Right atrium auricular region (tissue), 2 donors: ENCODE measurements at places on chromosomes 11 and 22. TPM values are rescaled to one million over a fixed set of nuclear protein-coding genes. Genes with fewer than 3 reads are reported as not detected.

DNA sequence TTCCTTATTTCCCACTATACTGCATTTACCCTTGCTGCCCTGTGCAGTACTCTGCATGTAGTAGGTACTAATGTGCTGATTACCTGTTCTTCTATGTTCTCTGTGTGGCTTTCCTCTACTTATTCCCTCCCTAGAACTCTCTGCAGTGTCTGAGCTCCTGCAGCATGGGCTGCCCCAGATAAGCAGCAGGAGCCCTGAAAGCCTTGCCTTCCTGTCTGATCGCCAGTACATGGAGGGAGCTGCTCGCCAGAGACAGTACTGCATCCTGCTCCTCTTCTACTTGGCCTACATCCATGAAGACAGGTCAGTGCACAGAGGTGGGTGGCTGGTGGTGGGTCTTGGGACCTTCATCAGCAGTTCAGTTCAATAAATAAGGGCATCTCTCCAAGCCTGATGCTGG lies 42.2 kb upstream of the CCDC134 start:
- DNase-seq: no peak

DNA sequence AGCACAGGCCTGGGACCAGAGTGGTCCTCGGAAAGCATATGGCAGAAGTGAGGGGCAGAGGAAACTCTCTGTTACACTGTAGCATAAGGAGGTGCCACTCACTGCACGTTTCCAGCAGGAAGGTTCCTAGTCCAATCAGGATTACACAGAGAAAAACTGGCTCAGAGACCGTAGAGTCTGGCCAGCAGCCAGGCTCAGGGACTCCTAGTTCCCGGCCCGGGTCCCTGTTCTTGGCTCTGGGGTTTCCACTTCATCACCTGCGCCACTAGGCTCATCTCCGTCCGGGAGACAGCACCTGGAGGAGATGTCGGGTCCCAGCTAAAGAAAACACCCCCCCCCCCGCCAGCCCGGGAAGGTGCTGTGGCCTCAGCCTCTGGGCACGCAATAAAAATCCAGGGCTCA lies 1.1 kb downstream of the TTLL12 start:
- DNase-seq: no peak

DNA sequence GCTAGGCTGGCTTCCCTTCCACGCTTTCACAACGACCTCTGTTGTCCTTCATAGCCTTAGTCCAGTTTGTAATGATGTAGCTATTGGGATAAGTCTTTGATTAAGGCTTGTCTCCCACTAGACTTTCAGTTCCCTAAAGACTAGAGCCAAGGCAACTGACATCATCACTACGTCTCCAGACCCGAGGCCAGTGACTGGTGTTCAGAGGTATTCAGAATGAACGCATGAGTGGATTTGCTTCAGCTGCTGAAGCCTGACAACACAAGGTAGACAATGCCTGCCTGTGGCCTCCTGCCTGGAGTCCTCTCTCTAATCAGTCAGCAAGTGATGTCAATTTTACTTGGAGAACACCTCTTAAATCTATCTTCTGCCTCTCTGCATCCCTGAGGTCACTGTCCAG lies 13.6 kb downstream of the EFCAB6 start:
- no peak for DNase-seq

DNA sequence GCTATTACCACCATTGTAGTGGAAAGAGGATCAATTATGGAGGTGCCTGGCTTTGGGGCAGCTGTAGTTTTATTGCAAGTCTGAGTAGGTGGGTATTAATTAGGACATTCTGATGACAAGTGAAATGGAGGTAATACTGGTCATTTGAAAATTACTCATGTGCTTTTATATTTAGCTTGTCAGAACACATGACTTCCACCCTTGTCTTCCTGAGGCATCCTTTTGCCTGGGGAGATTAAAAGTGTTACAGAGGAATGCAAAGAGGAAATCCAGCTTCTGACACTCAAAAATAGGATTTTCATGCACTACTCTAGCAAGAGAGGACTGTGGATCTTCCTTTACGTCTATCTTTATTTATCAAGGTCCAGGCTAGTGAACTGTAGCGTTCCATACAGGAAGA lies 44.7 kb upstream of the CAPRIN1 start:
- DNase-seq: no peak

GRCh38 chr11:117097389-117098268 lies 599 bp downstream of the SIK3 start:
- DNase-seq: peak; percentile 61

- DNase-seq: no peak
Measured at GRCh38 chr22:40279017-40279416, 67.3 kb upstream of the ADSL start.

- no peak for DNase-seq
Measured at GRCh38 chr11:131546218-131546895, 175.9 kb downstream of the NTM start.

GRCh38 chr11:47854667-47855066 lies 6.5 kb upstream of the NUP160 start:
- no peak for DNase-seq

DNA sequence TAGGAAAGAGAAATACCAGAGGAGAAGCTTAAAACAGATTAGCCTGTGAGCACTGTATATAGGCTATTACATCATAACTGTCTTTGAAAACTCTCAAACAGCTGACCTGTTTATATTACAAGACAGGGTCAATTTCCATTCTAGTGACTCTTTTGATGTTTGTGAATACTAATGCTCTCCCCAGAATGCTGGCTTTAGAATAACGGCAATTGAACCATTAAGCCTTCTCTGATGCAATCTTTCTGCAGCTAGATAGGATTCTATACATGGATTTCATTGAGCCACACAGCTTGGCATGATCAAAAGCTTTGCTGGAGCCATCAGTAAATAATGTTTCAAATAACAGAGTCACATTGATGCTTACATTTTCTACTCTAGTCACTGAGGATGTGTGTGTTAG lies 122.7 kb upstream of the FAT3 start:
- DNase-seq: no peak

GRCh38 chr11:45494738-45495137 lies 170.7 kb downstream of the CHST1 start:
- no peak for DNase-seq

DNA sequence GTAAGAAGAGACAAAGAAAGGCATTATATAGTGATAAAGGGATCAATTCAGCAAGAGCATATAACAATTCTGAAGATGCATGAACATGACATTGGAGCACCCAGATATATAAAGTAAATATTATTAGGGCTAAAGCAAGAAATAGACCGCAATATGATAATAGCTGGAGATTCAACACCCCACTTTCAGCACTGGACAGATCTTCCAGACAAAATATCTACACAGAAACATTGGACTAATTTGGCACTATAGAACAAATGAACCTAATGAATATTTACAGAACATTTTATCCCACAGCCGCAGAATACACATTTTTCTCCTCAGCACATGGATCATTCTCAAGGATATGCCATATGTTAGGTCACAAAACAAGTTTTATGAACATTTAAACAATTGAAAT lies 633.1 kb downstream of the JRKL start:
- DNase-seq: no peak

- no peak for DNase-seq
Measured at GRCh38 chr11:46858920-46859546, 13.0 kb upstream of the CKAP5 start.

DNA sequence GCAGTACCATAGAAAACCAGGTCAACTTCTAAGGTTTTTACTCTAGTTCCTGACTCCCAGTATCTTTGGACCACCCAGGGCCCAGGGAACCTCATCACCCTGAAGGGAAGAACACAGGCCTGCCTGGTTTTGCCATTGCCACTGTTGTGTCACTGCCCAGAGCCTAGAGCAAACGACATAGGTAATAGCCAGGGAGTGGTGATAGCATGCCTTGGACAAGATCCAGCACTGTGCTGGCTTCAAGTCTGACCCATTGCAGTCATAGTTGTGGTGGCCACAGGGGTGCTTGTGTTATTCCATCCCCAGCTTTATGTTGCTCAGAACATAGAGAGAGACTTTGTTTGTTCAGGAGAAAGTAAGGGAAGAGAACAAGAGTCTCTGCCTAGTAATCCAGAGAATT lies 2310.2 kb downstream of the LRRC4C start:
- no peak for DNase-seq

DNA sequence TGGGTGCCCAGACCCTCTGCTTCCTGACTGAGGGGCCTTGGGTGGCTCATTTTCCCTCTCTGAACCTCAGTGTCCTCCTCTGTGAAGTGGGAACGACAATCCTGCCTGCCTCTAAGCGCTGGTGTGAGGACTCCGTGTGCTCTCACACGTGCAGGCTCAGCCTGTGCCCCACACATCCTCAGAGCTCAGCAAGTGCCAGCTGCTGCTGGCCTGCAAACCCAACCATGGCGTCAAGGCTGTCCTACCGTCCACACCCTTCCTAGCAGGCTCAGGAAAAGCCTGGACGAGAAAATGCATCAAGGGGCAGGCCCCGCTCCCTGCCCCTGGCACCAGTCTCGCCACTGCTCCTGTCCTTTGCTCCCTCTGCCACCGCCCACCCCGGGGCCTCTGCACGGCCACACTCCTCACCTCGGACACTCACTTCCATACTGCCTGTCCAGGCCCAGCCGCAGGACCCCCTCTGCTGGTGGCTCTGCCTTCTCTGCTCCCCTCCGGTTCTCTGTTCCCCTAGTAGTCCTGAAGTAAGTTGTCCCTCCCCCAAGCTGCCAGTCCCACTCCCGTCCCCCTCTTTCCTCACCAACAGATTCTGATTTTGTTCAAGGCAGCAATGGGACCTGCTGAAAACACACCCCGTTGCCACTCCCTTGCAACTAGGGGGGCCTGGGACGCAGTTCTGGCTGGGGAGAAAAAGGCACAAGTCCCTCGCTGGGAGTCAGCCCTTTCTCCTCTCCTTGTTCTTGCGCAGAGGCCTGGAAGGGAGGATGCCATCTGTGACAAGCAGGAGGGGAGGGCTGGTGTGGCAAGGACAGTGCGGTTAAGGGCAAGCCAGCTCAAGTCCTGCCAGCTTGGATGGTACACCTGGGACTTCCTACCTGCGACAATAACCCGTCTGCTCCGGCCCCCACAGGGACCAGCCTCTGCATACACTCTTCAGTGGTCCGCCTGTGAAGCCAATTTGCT lies 62.2 kb downstream of the ARFGAP3 start:
- no peak for DNase-seq

GRCh38 chr11:10415817-10416392 lies 39.2 kb upstream of the AMPD3 start:
- DNase-seq: no peak

- peak; percentile 54 for DNase-seq
Measured at GRCh38 chr22:48241658-48242057, 1479.2 kb downstream of the TBC1D22A start.

DNA sequence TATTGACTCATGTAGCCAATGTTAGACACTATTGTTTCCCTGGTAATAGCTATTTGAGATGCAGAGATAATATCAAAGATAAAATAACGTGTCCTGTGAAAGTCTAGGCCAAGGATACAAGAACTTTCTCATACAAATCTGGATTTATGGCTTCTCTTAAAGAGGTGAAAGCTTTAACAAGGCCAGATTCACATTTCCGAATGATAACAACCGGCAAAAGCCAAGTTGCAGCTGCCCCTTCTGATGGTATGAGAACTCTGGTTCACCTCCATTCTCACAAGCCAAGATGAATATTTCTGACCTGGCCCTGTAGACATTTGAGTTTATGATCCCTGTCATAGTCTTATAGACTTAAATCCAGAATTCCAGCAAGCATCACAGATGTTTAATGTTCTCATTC lies 230.4 kb upstream of the ZC3H12C start:
- DNase-seq: no peak

DNA sequence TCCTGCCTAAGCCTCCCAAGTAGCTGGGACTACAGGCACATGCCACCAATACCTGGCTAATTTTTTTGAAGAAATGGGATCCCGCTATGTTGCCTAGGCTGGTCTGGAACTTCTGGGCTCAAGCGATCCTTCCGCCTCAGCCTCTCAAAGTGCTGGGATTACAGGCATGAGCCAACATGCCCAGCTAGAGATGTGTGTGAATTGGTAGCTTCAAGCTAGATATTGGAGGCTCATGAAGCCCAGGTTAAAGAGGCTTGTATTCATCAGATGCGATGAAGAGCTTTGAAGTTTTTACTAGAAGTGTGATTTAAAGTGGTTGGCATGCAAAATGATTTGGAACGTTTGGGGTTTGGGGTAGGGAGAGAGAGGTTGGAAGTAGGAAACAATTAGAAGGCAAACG lies 19.6 kb downstream of the NF2 start:
- no peak for DNase-seq

MMP1 gene
- total RNA-seq: not detected

SAA1 gene
- 1.6 TPM for total RNA-seq

CAPN5 gene
- 4.0 TPM for total RNA-seq

MOV10L1 gene
- total RNA-seq: 0.43 TPM

MPPED2 gene
- total RNA-seq: 1.6 TPM

BDNF gene
- total RNA-seq: 0.20 TPM

IGSF22 gene
- not detected for total RNA-seq

OR51B4 gene
- total RNA-seq: not detected
